ELR (cell line): ENCODE measurements at places on chromosomes 2 and 18.

- no peak for DNase-seq
Measured at GRCh38 chr2:236366397-236366796, 102.2 kb upstream of the ASB18 start.

- DNase-seq: no peak
Measured at GRCh38 chr2:18465979-18466378, 94.5 kb downstream of the RDH14 start.

- no peak for DNase-seq
Measured at GRCh38 chr2:68074050-68074449, 11.2 kb upstream of the C1D start.

GRCh38 chr18:3461704-3462103 is 11.7 kb downstream of the TGIF1 start:
- no peak for DNase-seq

- no peak for DNase-seq
Measured at GRCh38 chr2:118687698-118688097, 159.8 kb downstream of the EN1 start.

DNA sequence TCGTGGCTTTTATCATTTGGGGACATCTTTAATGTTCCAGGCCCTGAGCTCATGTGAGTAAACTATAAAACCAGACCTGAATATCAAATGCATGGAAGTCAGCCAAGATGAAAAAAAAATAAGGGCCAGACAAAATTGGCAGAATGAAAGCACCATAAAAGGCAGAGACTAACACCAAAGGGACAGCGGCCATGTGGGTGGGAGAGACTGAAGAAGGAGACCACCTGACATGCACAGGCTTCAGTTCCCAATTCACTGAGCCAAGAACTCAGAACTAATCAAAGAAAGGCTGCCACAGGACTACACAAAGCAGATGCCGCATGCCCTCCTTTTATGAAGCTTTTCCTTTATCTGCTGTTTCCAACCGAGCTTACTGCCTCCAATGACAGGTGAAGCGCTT is 267.1 kb downstream of the RAD51AP2 start:
- DNase-seq: no peak
